ENCODE measurements at places on chromosomes 12 and 14. TPM values are rescaled to one million over a fixed set of nuclear protein-coding genes. Genes with fewer than 3 reads are reported as not detected.
A peak's percentile ranks its signal among the peaks of the same experiment; 100 is the strongest.

DNA sequence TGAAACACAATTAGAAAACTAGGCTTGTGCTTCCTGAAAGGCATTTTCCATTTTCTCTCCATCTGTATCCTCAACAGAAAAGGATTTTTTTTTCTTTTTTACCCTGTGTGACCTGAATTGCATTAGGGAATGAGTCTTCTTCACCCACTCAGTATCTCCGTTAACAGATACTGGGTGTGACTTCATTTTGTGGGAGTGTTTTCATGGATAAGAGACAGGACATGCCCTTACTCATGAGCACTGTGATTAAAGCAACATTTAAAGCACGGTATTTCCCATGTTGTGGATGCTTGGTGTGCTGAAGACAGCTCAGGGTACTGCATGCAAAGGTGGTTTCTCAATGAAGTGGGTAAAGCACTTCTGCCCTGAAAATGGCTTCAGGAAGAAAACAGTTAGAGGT, 1397.3 kb upstream of the TMEM132C start:
- H3K4me1 ChIP-seq: no peaks in the 10 kb centered on the region
- H3K36me3 ChIP-seq: no peaks in the 10 kb centered on the region
- DNase-seq: no peak
- H3K27ac ChIP-seq: no peak overlapping the region
- H3K4me3 ChIP-seq: no peak overlapping the region
- no peaks in the 10 kb centered on the region for H3K27me3 ChIP-seq

DNA sequence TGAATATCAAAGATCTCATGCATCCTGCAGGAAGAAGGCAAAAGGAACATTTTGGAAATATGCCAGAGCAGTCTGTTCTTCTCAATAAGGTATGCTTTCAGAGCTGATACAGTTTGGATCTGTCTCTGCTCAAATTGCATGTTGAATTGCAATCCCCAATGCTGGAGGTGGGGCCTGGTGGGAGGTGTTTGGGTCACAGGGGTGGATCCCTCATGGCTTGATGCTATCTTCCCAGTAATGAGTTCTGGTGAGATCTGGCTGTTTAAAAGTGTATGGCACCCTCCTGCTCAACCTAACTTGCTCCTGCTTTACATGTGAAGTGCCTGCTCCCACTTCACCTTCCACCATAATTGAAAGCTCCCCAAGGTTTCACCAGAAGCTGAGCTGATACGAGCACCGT, 76.6 kb downstream of the RIN3 start:
- no peak overlapping the region for H3K4me3 ChIP-seq
- no peaks in the 10 kb centered on the region for H3K36me3 ChIP-seq
- H3K27ac ChIP-seq: no peak overlapping the region

- peaks cover 87% of the 10 kb centered on the region for H3K4me1 ChIP-seq
- peak; percentile 94 for DNase-seq
- peak overlapping the region; percentile 80 for H3K4me3 ChIP-seq
- no peaks in the 10 kb centered on the region for H3K27me3 ChIP-seq
- H3K36me3 ChIP-seq: peaks cover 40% of the 10 kb centered on the region
These were observed 2.5 kb downstream of the PTPN6 start for GRCh38 chr12:6953442-6954315.

The SLIRP gene
- 58.9 TPM for total RNA-seq

The PTHLH gene
- total RNA-seq: 2.6 TPM
